ENCODE measurements at places on chromosomes 5 and 9.

- no peak for DNase-seq
Observed at GRCh38 chr5:142659405-142659804, 26.5 kb downstream of the FGF1 start.

DNA sequence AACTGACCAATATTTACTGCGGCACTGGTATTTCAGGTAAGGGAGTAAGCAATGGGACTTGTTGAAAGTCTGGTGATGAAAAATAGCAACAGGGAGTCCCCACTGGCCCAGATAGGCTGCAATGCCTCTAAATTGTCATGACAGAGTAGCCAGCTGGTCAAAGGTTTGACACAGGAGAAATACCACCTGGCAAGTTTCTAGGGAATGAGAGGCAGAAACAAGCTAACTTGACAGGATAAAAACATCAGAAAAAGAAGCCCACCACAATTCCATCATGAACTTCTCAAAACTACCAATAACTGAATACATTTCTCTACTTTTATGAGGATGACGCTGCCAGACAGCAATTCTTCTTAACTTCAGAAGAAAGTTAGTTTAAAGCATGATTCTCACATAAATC lies 99.8 kb downstream of the STRBP start:
- no peak for DNase-seq

DNA sequence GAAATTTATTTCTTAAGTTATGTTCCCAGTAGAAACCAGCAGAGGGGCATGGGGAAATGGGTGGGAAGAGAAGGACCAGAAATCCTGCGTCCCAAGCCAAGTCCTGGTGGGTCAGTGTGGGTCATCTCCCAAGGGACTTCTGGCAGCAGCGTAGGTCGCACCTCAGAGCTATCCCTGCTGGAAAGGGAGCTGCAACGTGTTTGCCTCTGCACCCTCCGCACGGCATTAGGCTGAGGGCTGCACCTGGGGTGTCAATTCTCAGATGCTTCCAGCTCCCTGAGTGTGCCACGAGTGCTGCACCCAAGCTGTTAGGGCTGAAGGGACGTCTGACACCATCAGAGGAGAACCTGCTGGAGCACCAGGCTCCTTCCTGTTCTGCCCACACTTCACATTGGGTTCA lies 182.8 kb downstream of the CACNA1B start:
- no peak for DNase-seq

DNA sequence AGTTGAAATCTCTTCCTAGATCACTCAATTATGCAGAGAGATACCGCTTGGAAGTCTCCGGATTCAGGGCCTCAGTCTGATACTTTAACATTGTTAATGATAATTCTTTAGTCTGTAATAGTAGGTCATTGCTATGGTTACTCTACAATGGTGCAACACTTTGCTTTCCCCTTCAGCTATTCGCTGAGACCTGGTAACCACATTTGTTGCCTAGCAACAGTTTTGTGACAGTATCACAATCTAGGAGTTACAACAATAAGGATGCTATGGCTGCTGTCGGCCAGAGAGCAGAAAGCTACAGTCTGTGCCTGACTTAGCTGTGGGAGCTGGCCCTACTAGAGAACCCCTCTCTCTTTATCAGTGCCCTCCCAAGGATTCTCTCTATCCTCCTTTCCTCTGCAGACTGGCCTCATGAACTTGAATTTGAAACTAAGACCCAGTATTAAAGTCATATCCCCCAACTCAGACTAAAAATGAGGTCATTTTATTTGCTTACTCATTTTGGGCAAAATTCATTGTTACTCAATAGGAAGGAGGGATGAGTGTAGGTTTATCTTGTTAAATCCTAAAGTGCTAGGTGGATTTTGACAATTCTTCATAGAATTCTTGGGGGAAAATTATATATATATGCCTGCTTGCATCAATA lies 39.3 kb downstream of the NR2F1 start:
- DNase-seq: peak; percentile 77

DNA sequence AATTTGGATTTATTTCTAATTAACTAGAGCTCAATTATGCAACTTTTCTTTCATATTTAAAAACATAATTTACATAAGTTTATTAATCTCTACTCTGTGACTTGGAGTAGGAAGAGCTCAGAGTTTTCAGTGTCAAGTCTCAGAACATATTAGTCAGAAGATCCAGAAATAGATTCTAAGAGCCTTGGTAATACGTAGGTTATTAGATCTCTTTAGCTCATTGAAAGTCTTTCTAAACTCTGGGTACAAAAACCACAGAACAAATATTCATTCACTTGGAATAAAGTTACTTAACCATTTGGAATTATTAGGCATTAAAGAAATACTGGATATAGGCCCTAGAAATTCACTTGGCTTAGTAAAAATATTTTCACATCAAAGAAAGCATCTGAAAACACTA lies 26.3 kb upstream of the ISCA1 start:
- peak; percentile 25 for DNase-seq
